Mesenteric fat pad (tissue), 1 donor: ENCODE measurements at places on chromosomes 4 and X. TPM values are rescaled to one million over a fixed set of nuclear protein-coding genes. Genes with fewer than 3 reads are reported as not detected.

Gene RAB39B
- total RNA-seq, result 0.13 TPM

Gene DCLK2
- 4.3 TPM for total RNA-seq

Gene PAGE5
- not detected for total RNA-seq

Gene ANXA3
- 49.8 TPM for total RNA-seq

Gene POU3F4
- total RNA-seq, result not detected

Gene ALAS2
- total RNA-seq, result 1.1 TPM

Gene CPLX1
- total RNA-seq, result 3.0 TPM

Gene PORCN
- 7.8 TPM for total RNA-seq

Gene SPANXA2
- not detected for total RNA-seq

Gene BGN
- 72.1 TPM for total RNA-seq

Gene STATH
- not detected for total RNA-seq

Gene NLRP2B
- total RNA-seq, result not detected

Gene METAP1
- total RNA-seq, result 21.3 TPM

Gene NHS
- total RNA-seq, result 11.4 TPM

Gene LGI2
- 6.1 TPM for total RNA-seq
